GM12878 (cell line): ENCODE measurements at places on chromosomes 12 and 14. TPM values are rescaled to one million over a fixed set of nuclear protein-coding genes. Genes with fewer than 3 reads are reported as not detected.

DNA sequence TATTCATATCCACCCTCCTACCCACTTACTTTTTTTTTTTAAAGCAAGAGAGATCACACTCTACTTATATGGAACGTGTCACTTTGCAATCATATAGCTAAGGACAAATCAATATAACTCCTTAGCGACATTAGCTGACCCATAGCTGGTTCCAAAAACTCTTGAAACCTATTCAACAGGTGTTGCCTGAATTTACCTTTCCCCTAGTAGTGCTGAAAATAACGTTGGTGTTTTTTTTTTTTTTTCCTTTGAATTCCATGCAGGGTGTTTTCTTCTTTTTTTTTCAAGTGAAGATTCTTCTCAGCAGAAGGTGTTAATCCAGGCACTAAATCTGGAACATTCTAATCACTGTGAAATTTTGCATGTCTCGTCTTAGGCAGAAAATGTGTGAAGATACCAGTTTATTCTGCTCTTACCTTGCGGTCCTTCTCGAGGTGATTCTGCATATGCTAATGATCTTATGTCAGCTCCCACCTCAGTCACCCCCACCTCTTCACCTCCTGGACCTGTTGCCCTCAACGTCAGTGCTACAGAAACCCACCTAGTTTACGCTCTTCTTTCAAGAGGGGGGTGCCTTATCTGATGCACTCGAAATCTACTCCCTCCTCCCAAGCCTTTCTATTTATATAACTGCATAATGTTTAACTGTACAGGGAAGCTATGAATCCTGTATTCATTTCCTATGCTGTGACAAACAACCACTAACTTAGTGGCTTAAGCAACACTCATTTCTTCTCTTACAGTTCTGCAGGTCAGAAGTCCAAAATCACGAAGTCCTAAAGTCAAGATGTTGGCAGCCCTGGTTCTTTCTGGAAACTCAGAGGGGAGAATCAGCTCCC lies 7.1 kb upstream of the VPS37B start:
- no peak for DNase-seq

- no peak for DNase-seq
Measured at GRCh38 chr12:95516757-95517156, 34.5 kb downstream of the USP44 start.

Gene DACT1
- polyA plus RNA-seq = 0.06 and 0.29 TPM in 2 replicates

DNA sequence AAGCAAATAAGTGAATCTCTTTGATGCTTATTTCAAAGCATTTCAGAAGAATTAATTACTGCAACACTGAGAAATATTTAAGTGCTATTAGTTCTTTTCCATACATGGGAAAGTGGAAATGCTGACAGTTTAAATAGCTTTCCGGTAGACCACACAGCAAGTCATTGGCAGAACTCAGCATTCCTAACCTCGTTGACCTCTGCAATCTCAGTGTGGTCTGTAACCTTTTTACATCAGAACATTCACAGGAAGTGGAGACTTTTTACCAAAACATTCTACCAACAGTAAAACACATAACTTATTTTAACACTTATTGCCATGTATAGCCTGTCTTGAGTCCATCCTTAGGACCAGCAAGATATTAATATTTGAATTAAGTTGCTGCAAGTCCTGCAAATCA lies 249.5 kb upstream of the DCN start:
- DNase-seq = no peak

Gene DHRS2
- 1.8 and 2.9 TPM in 2 replicates for polyA plus RNA-seq

DNA sequence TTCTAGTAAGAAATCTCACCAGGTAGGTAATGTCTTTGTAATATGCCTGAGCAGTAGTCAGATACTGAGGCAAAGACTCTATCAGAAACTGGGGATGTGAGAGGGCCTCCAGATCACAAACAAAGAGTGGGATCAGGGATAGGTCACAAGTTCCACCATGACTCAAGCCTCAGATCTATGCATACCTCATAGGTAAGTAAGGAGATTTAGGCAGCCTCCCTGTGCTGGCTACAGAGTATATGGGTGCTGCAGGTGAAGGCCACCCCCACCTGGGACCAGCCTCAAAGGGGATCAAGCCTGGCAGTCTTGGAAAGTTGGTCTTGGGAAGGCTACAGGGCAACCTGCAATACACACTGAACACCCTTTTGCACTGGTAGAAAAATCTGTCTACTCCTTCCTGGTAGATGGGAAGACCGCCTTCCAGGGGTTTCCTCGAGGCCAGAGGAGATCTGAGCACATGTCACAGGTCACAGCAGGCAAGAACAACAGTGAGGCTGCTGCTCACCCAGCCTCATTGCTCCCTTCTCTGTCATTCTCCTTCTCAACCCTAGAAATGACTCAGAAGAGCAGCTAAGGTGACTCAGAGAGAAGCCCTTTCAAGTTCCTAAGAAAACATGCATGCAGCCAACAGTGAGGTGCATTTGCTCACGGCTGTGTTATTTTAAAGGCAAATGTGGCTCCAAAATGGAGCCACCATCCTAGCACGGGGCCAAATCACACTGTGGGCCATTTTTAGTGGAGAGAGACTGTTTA lies 143.4 kb upstream of the CDKN3 start:
- no peak for DNase-seq

DNA sequence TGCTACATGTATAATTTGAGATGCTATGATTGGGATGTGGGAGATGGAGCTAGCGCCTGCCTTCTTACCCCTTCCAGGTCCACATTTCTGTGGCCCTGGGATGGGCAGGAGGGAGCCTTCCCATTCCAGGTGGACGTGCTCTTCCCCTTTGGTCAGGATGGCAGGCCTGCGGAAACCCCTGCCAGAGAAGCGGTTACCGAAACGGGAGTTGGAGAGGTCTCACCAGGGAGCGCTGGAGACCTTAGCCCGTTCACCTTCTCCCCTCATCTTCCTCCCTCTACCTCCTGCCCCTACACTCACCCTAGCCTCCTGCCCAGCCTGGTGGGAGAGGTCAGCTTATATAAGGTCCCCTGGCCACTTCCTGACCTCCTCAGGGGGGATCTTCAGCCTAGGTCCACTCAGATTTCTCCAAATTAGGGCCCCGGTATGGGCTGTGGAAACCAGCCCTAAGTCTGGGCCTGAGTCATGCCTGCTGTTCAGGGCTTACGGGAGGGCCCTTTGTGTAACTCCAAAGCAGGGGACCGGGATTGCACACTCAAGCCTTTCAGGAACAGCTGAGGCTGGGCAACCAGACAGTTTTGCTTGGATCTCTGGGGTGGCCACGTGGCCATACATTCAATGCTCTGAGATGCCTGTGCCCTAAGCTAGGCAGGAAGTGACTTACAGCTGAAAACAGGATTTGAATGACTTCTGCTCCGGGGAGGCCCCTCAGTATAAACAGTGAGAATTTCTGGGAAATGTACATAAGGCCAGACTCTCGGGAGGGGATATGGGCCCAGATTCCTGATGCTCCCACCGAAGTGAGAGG lies 10.2 kb upstream of the MEG3 start:
- DNase-seq = no peak

Gene NFATC4
- polyA plus RNA-seq = 2.0 TPM in 2 replicates

DNA sequence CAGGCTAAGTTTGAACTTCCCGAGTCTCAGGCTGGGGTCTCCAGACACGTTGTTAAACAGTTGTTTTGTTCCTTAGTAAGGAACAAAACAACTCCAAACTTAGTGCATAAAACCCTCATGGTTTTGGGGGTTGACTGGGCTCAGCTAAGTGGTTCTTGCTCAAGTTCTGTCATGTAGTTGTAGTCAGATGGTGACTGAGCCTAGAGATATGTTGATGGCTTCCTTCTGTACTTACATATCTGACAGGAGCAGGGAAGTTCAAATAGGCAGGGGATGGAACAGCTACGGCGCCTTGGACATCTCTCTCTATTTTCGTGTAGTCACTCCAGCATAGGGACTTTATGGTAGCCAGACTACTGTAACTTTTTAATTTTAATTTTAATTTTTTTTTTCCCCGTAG lies 45.7 kb downstream of the SPATS2 start:
- no peak for DNase-seq

Gene GLS2
- polyA plus RNA-seq = 4.7 and 5.2 TPM in 2 replicates

Gene UBR7
- 55.7 and 66.7 TPM in 2 replicates for polyA plus RNA-seq

- no peak for DNase-seq
Measured at GRCh38 chr14:84767434-84767833, 762.5 kb upstream of the FLRT2 start.

- DNase-seq = no peak
Measured at GRCh38 chr12:49796606-49797448, 31.4 kb downstream of the NCKAP5L start.

DNA sequence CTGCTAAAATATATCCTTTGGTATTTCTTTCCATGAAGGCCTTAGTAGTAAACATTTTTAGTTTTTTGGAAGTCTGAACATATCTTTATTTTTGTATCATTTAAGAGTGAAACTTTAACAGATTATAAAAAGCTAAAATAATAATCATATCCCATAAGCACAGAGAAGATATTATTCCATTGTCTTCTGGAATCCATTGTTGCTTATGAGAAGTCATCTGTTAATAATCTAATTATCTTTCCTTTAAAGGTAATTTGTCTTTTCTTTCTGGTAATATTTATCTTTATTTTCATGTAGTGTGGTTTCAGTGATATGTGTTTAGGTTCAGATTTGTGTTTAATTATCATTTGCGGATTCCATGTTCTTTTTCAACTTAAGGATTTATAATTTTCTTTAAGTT lies 261.7 kb downstream of the MSRB3 start:
- no peak for DNase-seq

DNA sequence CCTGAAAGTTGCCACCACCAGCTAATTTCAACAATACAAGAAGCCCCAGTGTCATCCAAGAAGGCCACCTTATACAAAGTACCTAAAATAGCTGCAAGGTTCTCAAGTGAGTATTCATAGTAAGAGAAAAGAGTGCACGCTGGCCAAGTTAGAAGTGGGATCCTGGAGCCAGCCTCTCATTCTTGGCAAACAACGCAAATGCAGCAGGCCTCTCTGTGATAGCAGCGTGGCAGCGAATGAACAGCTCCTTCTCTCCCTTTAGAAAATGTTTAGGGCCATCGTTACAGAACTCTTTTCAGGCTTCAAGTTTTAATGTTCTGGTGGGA lies 78.0 kb upstream of the IFNG-AS1 start:
- DNase-seq = no peak

DNA sequence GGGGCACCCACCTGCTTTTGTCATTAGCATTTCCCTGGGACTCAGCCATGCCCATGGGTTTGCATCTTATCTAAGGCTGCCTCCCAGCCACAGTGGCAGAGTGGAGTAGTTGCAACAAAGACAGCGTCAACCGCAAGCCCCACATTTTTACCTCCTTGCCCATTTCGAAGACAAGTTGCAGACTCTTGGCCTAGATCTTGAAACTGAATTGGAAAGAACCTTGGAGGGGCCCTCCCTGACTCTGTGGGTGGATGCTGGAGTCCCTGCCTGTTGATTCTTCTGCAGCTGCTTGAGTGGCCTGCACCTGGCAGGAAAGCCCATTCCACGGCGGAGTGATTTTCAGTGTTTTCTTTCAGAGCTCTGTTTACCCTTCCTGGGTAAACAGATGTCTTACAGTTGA lies 309.0 kb downstream of the VRK1 start:
- DNase-seq = peak; percentile 12

Gene TAS2R20
- 0.09 TPM in 2 replicates for polyA plus RNA-seq

- no peak for DNase-seq
Measured at GRCh38 chr12:79552192-79552591, 138.6 kb downstream of the PAWR start.

Gene MAP3K9
- 1.1 and 1.3 TPM in 2 replicates for polyA plus RNA-seq

GRCh38 chr14:29566194-29566593 lies 361.5 kb downstream of the PRKD1 start:
- no peak for DNase-seq

Gene HELB
- 3.6 and 4.3 TPM in 2 replicates for polyA plus RNA-seq

DNA sequence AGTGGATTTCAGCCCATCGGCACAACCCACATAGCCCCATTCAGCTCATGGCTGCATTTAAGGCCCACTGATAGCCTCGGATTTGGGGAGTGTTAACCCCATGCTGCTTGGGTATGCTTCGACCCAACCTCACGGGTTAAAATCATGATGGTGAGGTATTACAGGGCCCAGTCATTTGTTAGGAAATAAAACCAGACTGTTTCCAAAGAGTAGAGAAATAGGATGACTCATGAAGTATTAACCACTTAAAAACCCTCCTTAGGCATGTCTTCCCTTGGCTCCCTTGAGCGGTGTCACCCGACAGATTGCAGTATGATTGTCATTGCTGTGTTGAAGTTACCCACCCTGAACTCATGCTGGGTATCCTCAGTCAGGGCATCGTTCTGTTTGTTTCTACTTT lies 289.1 kb downstream of the CACNA1C start:
- DNase-seq = no peak

DNA sequence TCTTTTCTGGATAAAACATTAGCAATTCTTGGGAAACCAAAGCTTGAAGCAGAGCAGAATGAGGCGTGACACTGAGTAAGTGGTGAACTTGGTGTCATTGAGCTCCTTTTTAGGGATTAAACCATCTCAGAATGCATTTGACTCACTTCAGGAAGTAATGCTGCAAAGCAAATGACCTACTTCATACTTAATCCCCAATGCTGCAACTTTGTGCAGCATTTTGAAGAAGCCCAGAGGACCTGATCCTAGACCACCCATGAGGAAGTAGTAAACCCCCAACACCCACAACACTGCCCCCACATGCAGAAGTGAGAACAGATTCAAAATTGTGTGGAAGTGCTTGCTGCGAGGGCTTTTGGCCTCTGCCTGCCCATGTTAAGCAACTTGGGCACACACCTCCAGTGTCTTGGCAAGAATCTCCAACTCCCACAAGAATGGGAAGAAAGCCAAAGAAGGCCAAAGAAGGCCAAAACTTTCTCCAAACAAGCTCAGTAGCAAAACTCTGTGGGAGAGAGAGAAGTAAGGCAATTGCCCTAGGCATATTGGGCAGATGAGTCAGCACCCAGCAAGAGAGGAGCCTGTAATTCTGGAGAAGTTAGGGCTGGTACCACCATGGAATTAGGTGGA lies 69.2 kb upstream of the ETV6 start:
- DNase-seq = peak; percentile 71
